ENCODE measurements at places on chromosomes 5 and 9.

DNA sequence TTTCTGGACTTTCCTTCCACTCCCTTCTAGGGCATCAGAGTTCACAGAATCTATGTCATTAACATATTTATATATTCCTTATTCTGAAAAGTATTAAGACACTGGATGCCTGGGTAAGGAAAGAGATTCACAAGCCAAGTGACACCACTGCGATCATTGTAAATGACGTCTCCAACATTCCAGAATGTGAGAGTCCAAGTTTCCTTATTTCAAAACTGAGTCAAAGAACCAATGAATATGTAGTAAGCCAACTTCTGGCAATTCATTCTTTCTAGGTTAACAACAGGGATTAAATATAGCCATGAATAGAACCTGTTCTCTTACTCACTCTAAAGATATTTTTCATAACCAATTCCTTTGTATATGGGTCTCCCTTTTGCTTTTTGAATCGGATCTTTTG, 18.1 kb downstream of the RAI14 start:
- DNase-seq: no peak

DNA sequence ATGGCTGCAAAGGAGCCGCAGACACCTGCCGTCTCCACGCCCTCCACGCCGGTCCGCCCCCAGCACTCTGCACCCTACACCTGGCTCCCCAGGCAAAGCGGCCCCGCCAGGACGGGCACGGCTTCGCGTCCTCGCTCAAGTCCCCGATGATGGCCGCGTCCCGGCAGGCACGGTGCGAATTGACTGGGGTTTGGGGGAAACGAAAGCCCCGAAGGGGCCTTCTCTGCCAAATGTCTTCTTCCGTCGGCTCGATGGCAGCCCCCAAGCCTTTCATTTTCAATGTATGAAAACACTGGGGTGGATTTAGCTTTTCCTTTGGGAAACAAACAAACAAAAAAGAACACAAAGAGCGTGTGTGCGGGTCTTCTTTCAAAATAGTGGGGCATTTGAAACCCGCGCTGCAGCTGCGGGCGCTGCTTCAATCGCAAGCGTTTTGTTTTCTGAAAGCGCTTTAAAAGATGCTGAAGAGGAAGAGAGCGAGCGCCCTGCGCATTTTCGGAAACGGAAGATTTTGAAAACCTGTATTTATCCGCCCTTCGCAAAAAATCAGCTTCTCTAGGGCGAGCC, 160.0 kb downstream of the RMI1 start:
- peak; percentile 62 for DNase-seq

DNA sequence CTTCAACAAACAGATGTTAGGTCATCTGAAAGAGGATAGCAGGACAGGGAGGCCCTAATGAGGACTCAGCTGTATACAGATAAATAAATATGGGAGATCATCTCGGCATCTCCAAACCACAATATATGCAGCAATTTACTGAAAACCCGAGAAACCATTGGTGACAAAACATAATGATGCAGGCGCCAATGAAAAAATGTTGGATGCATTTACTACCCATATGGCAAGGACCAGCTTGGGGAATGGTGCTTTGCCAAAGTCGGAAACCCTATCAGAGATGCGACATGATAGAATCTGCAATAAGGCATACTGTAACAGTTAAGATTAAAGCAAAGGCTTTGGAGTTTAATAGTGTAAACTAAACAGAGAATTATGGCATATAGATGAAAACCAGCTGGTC, 92.0 kb downstream of the SNCAIP start:
- DNase-seq: no peak

GRCh38 chr5:83340511-83340918, 131.0 kb upstream of the VCAN start:
- no peak for DNase-seq

DNA sequence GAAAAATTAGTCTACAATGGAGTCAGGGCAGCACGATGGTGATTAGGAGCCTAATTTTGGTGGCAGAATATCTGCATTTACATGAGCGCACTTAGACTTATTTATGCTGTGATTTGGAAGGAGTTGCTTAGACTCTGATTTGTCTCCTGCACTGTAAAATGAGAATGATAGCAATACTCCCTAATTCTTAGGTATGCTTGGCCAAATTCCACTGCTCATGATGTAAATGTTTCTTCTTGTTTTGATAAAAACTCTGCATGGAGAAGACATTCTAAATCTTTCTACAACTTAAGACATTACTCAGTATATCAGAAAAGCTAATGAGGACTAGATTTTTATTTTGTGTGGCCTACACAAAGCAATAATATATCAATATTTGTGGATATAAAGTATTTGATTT, 205.4 kb downstream of the CDH18 start:
- no peak for DNase-seq

DNA sequence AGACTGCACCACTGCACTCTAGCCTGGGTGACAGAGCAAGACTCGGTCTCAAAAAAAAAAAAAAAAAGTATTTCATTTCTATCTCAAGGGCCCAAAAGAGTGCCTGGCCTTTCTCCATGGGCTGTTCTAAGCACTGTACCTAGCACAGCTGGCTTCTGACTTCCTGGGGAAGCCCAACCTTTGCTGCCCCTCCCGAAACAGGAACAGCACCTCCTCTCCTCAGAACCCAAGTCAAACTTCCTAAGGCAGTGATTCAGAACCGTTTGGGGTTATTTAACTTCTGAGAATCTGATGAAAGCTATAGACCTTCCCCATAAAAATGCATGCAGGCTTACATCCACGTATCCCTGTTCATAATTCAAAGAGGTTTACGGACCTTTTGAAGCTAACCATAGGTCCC, 57.8 kb downstream of the NRG2 start:
- DNase-seq: no peak

DNA sequence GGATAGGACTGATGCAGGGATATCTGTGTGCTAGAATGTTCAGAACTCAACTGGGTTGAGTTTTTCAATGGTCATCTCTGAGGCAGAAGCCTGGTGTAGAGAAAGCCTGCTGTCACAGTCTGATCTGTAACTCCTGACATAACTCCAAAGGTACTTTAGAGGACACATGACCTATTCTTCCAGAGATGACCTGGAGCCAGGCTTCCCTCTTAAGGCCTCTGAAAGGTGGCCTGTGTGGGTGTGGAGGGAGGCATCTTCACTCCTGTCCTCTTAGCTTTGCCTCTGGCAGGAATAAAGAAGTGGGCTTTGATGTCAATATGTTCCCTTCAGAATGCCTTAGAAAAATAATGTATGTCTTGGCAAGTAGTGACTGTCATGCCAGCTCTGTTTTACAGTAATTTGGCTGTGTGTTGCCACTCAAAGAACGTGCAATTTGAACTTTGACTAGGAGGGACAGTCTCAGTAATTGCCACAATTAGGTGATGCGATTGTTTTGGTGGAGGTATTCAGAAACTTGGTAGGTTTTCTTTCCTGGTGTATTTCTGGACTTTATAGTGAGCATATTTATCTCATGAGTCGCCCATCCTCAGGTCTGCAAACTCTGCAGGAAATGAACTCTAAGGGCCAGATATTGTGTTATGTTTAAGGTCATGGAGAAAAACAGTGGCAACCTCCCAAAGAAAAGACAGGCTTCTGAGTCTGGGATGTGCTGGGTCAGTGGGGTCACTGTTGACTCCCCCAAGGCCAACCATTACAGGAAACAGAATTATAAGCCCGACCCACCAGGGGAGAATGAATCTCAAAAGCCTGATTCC, 3.2 kb upstream of the C5orf63 start:
- DNase-seq: no peak

- DNase-seq: no peak
Observed at GRCh38 chr5:109411149-109411514, 1.4 kb upstream of the PJA2 start.

- DNase-seq: no peak
Observed at GRCh38 chr9:134983074-134983473, 65.4 kb upstream of the FCN1 start.

GRCh38 chr5:95615164-95615467, 4.8 kb upstream of the GPR150 start:
- DNase-seq: no peak

GRCh38 chr5:160054047-160054446, 45.1 kb downstream of the TTC1 start:
- no peak for DNase-seq

Measured in NCI-H748 treated with DMSO at 0.1 percent for 48 hours (cell line).